ENCODE measurements at places on chromosomes 1 and 21.

- peak; percentile 49 for DNase-seq
These were observed 9.8 kb downstream of the RAP1GAP start for GRCh38 chr1:21659099-21659923.

DNA sequence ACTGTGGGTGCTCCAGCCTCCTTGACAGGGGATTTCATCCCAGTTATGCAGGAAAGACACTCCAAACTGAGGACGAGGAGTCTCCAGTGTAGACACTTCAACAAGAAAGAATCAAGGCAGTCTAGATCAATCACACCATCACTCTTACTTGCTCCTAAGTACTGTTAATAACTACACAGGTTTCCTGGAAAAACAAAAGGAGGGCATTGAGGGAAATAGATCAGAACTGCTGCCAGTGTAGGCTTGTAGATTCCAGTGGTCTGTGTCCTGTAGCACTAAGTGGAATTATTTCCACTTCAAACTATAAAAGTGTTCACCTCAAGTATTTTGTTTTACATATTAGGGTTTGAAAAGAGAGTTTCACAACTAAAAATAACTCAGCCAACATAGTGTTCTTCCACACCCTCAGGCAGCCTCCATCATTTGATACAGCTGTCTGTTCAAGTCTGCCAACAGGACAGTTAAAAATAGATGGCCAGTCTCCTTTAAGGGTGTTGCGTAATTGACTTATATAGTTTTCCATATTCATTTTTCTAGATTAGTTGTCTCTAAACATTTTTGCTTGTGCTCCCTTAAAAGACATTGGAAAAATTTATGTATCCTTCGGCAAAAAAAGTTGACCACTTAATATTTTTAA, 32.0 kb upstream of the AGL start:
- DNase-seq = no peak

GRCh38 chr1:102219463-102219862, 222.7 kb upstream of the OLFM3 start:
- DNase-seq = no peak

GRCh38 chr1:64854674-64855073, 109.8 kb downstream of the RAVER2 start:
- DNase-seq = no peak

- DNase-seq = no peak
These were observed 41.5 kb downstream of the SNX7 start for GRCh38 chr1:98702976-98703375.
